LNCaP clone FGC (cell line): ENCODE measurements at places on chromosomes 6 and 20.

GRCh38 chr6:14138701-14139215 lies 21.2 kb downstream of the CD83 start:
- DNase-seq: no peak

DNA sequence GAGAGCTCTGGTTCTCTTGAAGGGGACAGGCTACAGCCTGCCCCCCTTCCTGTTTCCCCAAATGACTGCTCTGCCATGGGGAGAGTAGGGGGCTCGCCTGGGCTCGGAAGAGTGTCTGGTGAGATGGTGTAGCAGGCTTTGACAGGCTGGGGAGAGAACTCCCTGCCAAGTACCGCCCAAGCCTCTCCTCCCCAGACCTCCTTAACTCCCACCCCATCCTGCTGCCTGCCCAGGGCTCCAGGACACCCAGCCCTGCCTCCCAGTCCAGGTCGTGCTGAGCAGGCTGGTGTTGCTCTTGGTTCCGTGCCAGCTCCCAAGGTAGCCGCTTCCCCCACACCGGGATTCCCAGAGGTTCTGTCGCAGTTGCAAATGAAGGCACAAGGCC lies 9.8 kb downstream of the VEGFA start:
- DNase-seq: no peak

- DNase-seq: no peak
Observed at GRCh38 chr6:84141521-84141920, 85.9 kb downstream of the CEP162 start.

GRCh38 chr6:73487473-73487872 lies 25.9 kb downstream of the MTO1 start:
- no peak for DNase-seq

GRCh38 chr6:118171852-118172251 lies 264.8 kb downstream of the SLC35F1 start:
- DNase-seq: peak; percentile 52

DNA sequence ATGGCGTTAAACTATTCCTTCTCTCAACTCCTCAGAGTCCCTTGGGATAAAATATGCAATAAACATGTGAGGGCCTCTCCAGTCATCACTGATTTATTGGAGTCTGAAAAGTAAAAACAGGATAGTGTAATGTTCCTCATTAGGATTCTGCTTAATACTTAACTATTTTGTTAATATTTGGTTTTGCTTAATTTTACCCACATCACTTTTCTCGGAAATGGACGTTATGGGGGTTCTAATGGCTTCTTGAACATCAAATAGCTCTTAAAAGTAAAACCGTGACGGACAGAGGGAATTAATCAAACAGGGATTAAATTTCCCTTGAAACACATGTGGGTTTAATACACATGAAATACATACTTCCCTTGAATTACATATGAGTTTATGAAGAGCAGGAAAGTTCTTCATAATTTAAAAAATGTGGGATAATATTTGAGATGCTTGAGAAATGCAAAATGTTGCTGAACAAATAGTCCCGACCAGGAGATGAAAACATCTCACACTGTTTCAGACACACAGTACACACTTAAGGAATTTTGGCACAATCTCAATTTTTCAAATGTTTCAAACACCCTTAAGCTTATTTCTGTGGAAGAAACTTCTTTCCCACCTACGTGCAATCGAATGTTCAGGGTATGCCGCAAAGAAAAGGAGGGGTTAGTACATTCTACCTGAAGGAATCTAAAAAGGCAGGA lies 38.4 kb upstream of the EIF2S2 start:
- no peak for DNase-seq

GRCh38 chr6:83463886-83464285 lies 33.0 kb upstream of the ME1 start:
- DNase-seq: no peak

DNA sequence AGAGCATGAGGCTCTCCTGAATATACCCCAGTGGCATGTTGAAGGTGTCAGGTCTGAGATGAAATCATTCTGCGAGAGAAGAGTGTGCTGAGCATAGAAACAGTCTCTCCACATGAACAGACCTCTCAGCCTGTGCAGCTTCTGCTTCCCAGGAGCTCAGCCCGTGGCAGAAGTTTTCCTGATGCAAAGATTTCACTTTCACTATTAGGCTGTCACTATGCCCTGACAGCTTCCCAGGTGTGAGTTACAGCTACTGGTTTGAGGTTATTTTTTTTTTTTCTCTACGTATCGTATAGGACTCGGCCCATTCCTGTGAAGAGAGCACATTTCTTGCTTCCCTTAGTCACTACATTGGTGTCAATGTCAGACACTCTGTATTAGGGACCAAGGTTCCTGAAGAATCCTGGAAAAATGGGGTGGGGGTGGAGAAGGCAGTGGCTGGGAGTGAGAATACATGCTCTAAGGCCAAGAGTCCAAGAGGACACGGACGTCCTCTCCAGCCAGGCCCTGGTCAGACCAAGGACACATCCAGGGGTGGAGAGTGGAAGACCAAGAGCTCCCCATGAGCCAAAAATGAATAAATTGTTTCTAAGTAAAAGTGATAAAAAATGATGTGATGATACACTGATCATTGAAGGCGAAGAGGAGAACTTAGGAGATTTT lies 121.2 kb upstream of the AKAP12 start:
- no peak for DNase-seq

GRCh38 chr6:151699719-151700118 lies 107.8 kb upstream of the ESR1 start:
- no peak for DNase-seq

DNA sequence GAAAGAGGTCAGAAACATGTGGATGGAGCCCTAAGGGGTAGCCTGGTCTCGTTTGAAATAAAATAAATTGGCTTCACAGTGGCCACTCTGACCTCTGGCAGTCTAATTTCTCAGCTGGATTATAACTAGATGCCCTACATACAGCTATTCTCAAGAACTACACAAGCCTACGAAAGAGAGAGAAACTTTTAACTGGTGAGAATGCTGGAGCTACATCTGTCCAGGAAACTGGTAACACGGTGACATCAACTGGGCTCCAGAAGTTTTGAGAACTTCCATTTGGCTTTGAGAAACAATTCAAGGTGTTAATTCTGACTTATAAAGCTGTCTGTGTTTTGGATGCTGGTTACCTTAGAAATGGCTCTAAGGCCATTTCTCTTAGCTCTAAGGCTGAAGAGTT lies 187.3 kb upstream of the TENT5A start:
- DNase-seq: no peak

DNA sequence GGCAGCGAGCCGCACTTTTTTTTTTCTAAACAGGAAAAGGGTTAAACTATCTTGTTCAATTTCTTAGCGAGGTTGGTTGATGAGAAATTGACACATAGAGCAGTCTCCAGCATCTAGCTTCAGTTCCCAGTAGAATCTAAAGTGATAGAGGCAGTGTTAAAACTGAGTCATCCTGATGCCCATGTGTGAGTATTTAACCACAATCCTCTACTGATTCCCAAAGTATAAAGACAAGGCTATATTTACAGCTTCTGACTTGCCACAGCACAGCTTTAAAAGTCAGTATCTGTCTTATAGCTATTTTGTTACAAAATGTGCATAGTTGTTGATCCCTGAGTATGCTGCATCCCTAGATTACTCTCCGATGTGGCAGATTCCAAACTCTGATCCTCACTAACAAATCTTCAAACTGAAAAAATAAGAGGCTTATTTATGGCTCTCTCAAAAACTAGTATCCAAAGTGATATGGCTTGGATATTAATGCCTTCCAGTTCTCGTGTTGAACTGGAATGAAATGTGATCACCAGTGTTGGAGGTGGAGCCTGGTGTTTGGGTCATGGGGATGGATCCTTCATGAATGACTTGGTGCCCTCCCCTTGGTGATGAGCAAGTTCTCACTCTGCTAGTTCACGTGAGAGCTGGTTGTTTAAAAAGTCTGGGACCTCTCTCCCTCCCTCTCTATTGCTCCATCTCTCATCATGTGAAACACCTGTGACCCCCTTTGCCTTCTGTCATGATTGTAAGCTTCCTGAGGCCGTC lies 13.1 kb upstream of the POPDC3 start:
- no peak for DNase-seq

- DNase-seq: no peak
Observed at GRCh38 chr6:124010574-124010973, 206.9 kb downstream of the NKAIN2 start.

- DNase-seq: no peak
Observed at GRCh38 chr6:25025919-25026301, 90.2 kb upstream of the RIPOR2 start.

DNA sequence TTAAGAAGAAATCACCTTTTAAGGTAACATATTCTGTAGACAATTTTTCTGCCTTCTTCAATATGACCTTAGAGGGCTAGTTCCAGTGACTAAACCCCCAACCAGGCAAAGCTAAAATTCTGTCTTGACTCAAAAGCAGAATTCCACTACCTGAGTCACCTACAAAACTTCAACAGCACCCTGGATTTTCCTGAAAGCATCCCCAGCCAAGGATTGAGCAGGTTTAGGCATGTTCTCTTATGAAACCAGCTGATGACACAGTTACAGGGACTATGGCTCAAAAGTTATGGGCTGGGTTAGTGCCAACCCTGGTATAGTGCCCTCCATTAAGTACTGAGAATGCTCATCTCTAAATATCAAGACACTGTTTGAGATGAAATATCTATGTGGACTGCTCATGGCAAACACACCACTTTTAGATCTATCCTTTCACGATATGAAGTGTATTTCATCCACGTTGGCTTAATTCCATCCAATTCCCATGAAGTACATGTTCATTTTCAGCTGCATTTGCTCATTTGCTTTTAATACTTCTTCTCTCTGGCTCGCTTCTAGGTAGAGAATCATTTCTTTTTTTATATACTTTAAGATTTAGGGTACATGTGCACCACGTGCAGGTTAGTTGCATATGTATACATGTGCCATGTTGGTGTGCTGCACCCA lies 53.6 kb upstream of the TNFAIP3 start:
- no peak for DNase-seq

DNA sequence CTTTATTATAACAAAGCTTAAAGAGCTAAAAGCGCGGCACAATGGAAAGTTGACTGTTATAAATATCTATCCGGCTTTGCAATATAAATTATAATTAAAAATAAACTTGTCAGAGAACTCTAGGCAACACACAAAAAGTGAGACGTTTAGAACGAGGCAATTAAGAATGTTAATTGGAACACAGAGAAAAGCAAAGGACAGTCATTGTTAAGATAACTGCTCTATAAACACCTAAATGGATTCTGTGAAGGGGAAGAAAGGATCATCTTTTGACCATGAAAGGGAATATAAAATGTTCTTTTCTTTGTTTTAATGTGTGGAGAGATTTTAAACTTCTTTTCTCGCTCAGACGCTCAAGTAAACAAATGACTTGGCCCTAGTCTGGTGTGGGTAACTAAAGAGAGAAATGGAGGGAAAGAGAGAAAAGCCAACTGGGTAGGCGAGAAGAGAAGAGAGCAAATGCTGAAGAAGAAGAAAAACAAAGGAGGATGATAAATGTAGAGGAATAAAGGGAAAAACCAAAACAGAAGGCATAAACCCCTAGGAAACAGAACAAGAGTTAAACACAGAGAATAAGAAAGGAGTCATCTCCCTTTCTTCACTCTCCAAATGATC lies 9.3 kb upstream of the SALL4 start:
- no peak for DNase-seq

- no peak for DNase-seq
Observed at GRCh38 chr6:110190726-110191125, 10.5 kb downstream of the CDC40 start.

DNA sequence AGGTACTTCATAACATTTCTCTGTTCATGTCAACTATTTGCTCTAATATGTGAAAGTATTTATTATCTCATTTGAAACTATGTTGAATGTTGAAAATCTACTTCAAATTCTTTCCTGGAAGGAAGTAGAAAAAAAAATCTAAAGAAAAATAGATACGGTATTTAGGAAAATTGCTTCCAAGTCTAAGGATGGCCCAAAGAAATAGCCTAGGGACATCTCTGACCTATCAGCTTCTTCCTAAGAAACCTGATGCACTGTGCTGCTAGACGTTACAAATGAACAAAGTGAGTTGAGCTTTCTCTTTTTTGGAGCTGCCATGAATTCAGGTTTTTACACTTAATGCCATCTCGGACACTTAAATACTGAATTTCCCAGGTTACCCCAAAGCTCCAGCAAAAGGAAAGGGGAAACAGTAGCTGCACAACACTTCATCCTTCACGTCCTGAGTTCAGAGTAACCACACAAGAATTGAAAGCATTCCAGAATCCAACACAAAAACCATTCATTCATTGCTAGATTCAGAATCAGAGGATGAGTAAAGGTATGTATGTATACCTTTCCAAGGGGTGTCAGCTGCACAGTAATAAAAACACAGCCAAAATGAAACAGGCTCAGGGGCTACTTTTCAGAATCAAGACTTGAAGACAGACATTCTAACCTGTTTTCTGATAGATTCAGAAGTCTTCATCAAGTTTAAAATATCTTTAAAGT lies 7.9 kb downstream of the RMND1 start:
- DNase-seq: no peak

- no peak for DNase-seq
Observed at GRCh38 chr6:46510651-46511050, 19.4 kb upstream of the RCAN2 start.

DNA sequence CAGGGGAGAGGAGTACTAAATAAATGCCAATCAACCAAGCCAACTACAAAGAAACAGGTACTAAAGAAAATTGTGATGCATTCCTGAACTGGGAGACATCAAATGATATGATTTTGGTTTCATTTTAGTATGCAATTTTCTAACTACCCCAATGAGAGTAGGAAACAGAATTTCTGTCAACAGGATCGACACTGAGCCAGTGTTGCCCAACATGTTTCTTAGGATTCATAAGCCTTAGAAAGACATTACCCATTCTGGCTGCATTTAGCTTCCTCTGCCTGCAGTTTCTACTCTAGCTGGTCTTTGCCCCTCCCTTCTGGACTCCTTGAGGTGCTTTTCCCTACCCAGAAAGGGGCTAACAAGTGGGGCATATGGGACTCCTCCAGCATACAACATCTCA lies 49.8 kb downstream of the KCTD20 start:
- no peak for DNase-seq
